ENCODE measurements at places on chromosomes 13 and 19. TPM values are rescaled to one million over a fixed set of nuclear protein-coding genes. Genes with fewer than 3 reads are reported as not detected.

DNA sequence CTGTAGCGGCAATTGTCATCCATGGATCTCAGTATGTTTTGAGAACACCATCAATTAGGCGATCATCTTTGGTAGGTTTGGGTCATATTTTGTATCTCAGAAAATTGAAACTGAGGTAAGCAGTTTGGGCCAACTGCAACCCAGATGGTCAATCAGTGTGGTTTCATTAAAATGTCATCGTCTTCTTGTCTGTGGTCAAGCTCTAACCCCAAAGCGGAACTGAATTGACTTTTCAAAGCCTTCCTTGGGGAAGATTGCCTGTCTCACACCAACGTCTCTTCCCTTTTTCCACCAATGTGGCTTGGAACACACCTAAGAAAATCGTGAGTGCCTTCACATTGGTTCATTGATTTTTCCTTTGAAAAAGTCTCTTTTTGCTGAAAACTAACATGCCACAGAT, 56.3 kb upstream of the UBAC2 start:
- no peak for DNase-seq

GRCh38 chr19:14004619-14005348, 1.3 kb downstream of the RFX1 start:
- DNase-seq, result no peak

- DNase-seq, result no peak
Observed at GRCh38 chr13:45737571-45738017, 35.5 kb downstream of the CBY2 start.

Gene LRFN3
- total RNA-seq, result 13.6 TPM

GRCh38 chr13:48739386-48739964, 85.7 kb downstream of the CYSLTR2 start:
- DNase-seq, result no peak
